ENCODE measurements at places on chromosomes 2 and 18. TPM values are rescaled to one million over a fixed set of nuclear protein-coding genes. Genes with fewer than 3 reads are reported as not detected.

DNA sequence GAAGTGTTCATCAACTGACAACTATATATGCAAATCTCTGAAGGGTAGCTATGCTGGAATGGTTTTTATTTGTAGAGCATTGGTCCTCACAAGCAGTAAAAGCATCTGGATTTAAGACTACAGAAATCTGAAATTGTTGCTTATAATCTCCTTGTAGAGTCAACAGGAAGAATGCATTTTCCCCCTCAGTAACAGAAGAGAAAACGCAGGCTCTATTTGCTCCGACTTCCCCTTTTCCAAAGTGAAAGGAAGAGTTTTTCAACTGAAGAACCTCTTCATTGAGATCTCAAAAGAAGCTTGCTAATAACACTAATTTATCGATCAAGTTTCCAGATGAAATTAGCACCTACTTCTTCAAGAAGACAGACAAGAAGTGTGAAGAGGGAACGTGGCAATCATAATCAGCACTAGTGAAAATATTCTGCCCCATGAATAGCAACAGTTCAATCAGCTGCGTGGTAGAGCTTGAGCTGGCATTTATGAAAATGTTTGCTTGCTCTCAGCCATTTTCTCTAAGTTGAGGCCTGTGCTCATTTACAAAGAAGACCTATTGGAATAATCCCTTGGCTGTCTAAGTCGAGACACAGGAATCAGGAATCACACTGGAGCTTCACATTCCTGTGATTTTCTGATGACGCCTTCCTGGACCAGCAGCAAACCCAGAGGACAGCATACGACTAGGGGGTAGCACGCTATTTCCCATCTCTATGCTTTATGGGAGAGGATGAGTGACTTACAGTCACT lies 43.7 kb downstream of the TGIF1 start:
- DNase-seq, result no peak

KRTCAP3 gene
- not detected for total RNA-seq

GRCh38 chr2:160868891-160869290 lies 291.3 kb upstream of the TANK start:
- no peak for DNase-seq

DNA sequence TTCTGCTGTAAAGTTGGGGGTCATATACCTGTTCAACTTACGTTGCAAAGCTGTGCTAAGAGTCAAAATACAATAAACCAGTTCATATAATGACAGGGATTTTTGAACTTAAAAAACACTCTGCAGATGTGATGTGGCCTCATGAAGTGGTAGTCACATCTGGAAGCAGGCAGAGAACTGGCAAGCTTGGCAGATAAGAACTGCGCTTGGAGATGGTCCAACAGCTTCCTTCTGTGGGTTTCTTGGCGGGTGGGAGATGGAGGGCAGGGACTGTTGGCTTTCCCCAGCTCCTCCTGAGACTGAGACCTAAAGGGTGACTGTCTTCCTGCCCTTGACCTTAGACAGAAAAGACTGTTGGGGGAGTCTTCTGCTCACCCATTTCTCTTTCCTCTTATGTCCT lies 140.4 kb downstream of the CTIF start:
- DNase-seq, result no peak

DARS1 gene
- total RNA-seq, result 71.8 TPM
